ENCODE measurements at places on chromosomes 4 and X.

GRCh38 chr4:76677571-76678326 lies 220.2 kb downstream of the SOWAHB start:
- no peak for DNase-seq

GRCh38 chrX:140249088-140249487 lies 255.8 kb downstream of the SOX3 start:
- no peak for DNase-seq

- DNase-seq = no peak
Observed at GRCh38 chr4:150342945-150343344, 239.0 kb upstream of the MAB21L2 start.

- no peak for DNase-seq
Observed at GRCh38 chr4:112771-113170, 11.5 kb upstream of the ZNF718 start.

GRCh38 chrX:54817220-54817820 lies 9.8 kb downstream of the MAGED2 start:
- DNase-seq = no peak

DNA sequence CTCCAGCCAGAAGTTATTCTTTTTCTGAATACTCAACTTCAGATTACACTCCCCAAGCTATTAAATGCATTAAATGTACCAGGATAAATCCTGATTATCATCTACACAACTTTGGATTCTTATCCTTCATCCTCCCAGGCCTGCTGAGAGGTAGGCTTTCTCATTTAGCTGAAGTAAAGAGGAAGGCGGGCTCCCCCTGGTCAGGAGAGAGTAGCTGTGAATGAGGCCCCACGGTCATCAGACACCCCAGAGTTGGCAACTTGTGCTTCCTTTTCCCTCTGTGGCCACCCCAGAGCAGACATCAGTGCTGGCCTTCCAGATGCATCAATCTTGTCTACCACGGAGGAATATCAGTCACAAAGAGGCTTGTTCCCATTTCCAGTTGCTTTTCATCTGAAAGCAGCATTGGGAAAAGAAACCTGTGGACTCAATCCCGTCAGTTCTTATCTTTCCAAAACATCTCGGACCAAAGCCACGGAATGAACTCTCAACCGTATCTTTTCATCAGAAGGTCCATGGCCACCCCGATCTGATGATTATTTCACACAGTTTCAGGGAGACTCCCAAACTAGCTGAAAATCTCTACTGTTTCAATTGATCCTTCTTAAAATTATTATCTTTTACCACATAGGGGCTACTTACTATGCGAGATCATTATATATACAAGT lies 79.2 kb downstream of the FBXO8 start:
- no peak for DNase-seq

- no peak for DNase-seq
Observed at GRCh38 chrX:132480581-132481203, 8.1 kb downstream of the MBNL3 start.

GRCh38 chr4:55398966-55399365 lies 3.2 kb downstream of the TMEM165 start:
- no peak for DNase-seq

DNA sequence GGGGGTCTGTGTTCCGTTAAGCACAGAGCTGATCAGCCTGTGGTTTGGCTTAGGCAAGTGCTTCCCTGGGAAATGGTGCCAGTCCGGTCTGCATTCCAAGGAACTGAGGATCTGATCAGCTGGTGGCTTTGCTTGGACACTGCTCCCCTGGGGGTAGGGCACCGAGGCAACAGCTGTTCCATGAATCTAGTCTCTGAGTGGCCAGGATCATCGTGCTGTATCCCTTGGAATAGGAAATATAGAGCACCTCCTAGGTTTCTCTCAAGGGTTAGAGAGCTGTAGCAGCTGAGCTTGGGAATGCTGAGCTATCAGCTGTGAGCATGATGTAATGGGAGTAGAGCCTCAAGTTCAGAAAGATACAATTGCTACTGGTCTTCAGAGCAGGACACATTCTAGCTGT lies 863.9 kb downstream of the RAPGEF2 start:
- no peak for DNase-seq

- no peak for DNase-seq
Observed at GRCh38 chr4:141107927-141108326, 25.3 kb downstream of the RNF150 start.
